ENCODE measurements at places on chromosomes 3 and 15.

DNA sequence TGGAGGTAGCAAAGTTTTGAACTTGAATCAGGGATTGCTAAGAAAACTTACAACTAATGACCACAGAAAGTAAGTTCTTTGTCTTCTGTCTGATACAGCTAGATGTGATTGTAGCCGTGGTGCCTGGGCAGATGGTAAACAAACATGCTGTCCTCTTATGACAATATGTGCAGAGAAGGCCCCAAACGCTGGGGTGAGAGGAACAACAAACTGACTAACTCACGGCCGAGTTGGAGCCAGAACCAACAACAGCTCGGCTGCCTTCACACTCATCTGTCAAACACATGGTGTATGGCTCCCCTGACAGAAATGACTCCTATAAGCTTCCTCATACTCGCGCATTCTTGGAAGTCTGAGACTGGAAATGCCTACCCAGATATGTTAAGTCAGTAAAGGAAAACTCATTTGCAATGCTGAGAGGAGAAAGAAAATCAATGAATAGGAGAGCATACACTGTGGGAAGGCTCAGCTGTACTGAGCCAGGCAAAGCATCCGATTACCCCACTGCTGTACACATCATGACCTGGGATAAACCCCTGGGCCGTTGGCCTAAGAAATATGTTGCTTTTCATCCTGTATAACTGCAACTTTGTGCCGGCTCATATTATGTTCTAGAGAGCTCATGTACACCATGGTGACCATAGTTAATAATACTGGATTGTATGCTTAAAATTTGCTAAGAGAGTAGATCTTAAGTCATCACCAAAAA is 5.7 kb downstream of the THBS1 start:
- peak; percentile 79 for DNase-seq

DNA sequence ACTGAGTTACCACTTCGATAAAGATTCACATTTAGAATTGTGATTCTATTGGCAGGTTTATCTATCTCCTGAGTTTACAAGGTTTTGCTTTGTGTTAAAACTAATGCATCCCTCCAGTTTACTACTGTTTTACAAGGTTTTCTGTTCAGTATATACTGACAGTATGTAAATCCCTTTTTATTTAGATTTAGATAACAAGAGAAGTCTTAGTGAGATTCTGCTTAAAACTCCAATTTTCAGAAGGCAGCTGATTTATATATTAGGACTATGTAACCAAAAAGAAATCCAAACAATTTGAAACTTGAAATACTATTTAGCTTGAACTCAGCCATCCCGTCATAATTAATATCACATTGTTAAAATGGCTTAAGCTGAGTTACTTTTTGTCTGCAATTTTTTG is 619.2 kb downstream of the NAALADL2 start:
- no peak for DNase-seq

- no peak for DNase-seq
Observed at GRCh38 chr3:69235882-69236281, 113.5 kb upstream of the LMOD3 start.

GRCh38 chr3:15405448-15406050 is 21.8 kb downstream of the METTL6 start:
- peak; percentile 80 for DNase-seq

DNA sequence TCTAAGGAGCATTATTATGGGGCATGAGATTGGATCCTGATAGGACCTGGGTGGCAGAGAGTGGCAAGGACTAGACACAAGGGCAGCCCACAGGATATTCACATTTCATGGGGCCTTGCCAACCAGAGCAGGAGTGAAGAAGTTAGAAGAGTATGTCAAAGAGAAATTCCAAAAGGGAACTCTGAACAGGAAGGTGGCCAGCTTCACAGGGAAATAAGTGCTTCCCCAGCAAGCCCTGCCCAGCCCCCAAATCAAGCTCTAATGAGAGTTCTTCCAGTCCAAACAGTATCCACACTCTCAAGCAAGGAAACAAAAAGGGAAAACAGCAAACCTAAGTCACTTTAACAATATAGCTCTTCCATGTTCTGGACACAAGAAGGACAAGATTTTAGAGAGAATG is 130.2 kb upstream of the COL8A1 start:
- DNase-seq: no peak

- no peak for DNase-seq
Observed at GRCh38 chr3:189269365-189269764, 97.6 kb downstream of the TPRG1 start.

GRCh38 chr3:193546129-193546528 is 8.6 kb downstream of the ATP13A4 start:
- no peak for DNase-seq

DNA sequence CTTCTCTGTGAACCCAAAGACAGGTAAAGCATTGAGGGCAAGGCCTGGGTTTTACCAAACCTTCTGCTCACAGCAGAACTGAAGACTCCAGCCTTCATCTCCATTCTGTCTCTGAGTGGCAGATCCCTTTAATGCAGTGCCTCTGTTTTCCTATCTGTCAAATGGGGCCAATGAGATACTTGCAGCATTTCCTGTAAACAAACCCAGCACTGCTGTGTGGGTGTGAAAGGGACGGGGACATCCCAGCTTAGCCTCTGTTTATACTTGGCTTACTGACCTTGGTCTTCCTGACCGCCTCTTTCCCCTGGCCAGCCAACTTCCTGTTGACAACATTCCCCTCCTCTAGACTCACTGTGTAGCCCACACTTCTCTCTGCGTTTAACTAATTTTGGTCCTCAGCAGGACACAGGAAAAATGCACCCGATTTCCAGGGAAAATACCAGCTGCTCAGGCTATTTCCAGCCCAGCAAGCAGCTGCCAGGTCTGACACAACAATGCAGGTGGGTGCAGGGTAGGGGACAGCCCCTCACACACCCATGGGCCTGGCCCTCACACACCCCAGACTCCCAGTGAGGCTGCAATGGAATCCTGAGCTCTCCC is 105.9 kb upstream of the HERC1 start:
- peak; percentile 90 for DNase-seq

DNA sequence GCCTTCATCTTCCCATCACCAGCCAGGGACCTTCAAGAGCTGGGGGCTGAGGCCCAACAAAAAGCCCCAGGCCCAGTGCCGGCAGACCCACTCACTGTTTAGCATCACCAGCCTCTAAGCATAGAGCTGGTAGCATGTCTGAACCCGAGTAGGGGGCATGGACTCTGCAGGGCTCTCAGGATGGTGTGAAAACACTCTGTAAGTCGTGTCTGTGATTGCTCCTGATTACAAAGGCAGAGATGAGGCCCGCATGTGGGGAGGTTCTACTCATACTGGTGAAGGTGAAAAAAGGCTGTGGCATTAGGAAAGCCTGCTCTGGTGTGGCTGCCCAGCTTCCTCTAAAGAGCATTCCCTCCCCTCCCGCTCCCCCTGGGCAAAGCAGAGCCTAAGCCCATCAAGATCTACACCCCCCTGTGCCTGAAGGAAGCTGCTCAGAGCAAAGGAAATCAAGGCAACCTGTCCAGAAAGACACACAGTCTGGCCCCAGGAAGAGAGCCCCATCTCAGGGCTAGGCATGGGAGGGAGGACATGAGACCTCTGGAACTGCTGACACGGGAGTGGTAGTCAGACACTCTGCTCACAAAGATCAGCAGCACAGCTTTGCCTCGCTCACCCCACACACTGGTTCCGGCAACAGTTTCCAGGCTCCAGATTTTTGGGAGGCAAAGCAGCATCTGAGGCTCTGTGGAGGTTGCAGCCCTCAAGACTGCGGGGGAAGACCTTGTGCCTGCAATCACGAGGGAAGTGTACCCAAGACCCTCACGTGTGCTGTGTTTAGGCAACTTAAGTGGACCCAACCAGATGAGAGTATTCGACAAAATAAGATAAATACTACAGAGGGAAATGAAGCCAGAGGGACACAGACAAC is 36.7 kb downstream of the CCDC12 start:
- DNase-seq: no peak

DNA sequence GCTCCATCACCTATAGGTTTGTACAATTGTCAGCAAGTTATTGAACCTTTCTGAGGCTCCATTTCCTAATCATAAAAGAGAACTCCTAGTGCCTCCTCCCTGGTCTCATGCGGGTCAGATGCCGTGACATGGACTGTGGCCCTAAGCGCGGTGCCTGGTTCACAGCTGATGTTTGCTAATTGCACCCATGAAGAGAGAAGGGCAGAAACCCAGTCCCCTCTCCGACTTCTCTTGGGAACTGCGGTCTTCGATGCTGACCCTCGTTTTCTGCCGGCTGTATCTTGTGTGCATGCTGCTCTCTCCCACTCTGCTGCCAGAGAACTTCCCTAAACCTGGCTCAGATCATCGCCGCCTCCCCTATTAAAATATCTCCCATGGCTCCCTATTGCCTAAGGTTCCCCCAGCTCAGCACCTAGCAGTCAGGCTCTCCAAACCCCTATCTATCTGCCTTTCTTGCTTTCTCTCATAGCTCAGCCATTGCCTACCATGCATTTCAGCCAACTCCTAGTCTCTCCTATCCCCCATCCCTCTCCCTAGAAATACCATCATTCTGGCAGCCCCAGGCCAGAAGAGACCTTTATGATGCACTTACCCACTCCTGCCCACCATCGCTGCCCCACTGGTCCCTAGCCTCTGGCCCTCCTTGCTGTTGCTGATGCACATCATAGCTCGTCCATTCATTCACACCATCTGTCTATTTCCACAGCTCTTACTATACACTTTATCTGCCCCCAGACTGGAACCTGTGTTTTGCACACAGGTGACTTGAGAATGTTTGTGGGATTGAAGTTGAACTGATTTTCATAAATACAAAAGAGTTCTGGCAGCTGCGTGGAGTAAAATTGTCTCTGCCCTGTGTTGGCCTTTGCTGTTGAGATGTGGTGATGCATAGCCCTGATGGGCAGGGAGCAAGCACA is 6.6 kb downstream of the ISG20 start:
- DNase-seq: no peak

DNA sequence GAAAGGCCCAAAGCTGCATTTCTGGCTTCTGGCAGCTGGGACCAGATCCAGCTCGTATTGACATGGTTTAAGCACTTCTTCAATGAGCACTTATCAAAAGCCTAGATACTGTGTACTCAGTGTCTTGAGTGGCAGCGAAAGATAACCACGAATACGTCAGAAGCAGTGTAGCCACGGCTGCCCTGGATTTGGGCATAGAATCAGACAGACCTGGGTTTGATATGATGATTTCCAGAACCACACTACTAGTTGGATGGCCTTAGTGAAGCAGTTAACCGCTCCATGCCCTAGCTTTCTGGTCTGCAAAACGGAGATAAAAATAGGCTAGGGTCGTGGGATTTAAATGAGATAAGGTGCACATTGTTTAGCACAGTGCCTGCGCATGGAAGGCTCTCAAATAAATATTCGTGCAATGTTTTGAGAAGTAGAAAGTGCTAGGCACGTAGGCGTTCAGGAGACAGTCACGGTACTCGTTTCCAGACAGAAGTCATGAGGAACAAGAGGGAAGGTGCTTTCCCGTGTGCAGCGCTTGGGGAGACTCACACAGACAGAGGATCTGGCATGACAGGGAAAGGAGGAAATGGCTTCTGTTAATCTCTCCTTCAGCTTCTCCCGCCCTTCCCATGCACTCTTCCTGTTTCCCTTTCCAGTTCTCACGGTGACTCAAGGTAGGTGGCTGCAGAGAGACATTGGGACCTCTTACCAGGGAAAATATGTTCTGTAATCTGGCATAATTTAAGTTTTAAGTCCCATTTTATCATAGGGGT is 70.3 kb downstream of the CCNL1 start:
- peak; percentile 89 for DNase-seq

GRCh38 chr3:136008732-136009470 is 43.4 kb downstream of the PPP2R3A start:
- no peak for DNase-seq

DNA sequence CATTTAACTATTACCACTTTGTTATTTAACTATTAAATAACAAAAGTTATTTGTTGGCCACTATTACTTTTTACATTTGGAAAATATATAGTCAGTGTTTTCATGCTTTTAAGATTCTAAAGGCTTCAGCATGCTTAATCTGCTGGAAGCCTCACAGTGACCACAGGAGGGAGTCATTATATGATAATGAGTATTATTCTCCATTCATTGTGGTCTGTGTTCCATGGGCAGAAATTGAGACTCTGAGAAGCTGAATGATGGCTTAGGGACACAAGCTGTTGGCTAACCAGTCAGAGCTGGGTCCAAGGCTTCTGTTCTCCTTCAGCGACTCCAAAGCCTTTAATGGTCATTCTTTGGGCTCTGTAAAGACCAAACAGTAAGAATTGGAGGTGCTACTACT is 64.7 kb downstream of the BFSP2 start:
- peak; percentile 68 for DNase-seq

DNA sequence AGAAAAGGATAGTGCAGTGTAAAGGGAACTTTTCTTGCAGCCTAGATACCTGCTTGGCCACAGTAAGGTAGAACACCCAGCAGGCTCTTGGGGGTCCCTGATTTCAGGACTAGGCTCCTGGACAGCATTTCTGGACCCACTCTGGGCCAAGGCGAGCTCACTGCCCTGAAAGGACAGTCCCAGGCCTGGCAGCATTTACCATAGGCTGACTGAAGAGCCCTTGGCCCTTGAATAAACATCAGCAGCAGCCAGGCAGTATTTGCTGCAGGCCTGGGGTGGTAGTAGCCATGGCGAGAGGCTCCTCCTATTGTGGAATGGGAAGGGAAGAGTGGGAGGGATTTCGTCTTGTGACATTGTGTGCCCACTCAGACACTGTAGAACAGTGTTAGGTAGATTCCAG is 529.2 kb downstream of the TUSC7 start:
- DNase-seq: no peak

DNA sequence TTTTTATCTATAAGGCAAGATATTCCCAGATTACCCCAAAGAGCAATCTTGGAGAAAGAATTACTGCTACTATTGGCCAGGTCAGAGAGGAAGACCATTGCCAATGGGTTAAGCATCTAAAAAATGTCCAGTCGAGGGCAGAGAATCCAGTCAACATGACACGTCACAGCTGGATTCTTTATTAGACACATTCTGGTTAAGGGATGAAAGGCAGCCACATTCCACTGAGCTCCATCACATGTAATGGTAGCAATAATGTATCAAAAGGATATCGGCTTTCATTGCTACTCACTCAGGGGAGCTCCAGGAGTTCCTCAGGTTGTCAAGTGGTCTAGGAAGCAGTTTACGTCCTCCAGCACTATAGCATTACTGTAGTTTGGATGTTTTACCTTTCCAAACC is 421.1 kb downstream of the PLOD2 start:
- peak; percentile 3 for DNase-seq

DNA sequence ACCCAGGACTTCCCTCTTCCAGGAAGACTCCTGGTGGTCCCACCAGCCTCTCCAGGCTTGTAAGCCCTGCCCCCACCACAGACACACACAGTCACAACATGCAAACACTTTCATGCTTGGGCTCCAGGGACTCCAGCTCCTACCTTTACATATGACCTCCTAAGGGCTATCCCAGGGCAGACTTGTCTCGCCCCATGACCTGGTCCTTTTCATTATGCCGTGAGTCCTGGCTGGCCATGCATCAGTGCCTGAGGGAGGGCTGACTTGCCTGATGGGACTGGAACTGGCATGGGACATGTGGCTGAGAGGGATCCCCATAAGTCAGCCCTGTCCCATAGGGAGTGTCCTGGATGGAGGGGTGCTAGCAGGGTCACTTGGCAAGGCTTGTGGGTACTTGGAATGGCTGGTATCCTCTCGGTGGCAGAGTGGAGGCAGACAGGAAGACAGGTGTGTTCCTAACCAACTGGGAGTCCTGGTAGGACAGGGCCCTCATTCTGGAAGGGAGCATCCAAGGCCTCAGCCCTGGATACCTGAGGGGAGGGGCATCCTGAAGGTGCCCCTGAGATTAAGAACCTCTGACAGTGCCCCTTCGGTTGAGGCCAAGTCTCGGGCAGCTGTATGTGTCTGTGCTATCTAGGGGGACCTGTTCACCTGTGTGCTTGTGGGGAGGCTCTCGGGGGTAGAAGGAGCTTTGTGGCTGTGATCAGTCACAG is 540 bp upstream of the HHATL start:
- DNase-seq: no peak

- peak; percentile 77 for DNase-seq
Observed at GRCh38 chr3:49799761-49800160, at the start of gene CDHR4. TSS of gene CDHR4 (minus strand) at chr3:49799873. CDS start at chr3:49799812, 61 bp downstream.

Measured in fibroblast of pulmonary artery (primary cell).